ENCODE measurements at places on chromosomes 16 and 17. TPM values are rescaled to one million over a fixed set of nuclear protein-coding genes. Genes with fewer than 3 reads are reported as not detected.

PHOSPHO1 gene
- not detected for total RNA-seq

EARS2 gene
- 49.5 TPM for total RNA-seq

TMEM235 gene
- not detected for total RNA-seq

CCR7 gene
- not detected for total RNA-seq

KCTD13 gene
- 9.2 TPM for total RNA-seq

ORMDL3 gene
- 43.4 TPM for total RNA-seq

RNF227 gene
- 15.2 TPM for total RNA-seq

AANAT gene
- not detected for total RNA-seq

C16orf74 gene
- 51.1 TPM for total RNA-seq

HOXB8 gene
- not detected for total RNA-seq

IGFALS gene
- not detected for total RNA-seq

PABPN1L gene
- not detected for total RNA-seq

AGRP gene
- not detected for total RNA-seq

CDH3 gene
- total RNA-seq: 791 TPM

SRL gene
- under 0.01 TPM for total RNA-seq

MT1A gene
- not detected for total RNA-seq

KRT10 gene
- total RNA-seq: 8.5 TPM

MEOX1 gene
- total RNA-seq: not detected

KCNH4 gene
- not detected for total RNA-seq

ZFPM1 gene
- total RNA-seq: 1.7 TPM

VPS4A gene
- total RNA-seq: 45.5 TPM

LRRC37A gene
- 1.4 TPM for total RNA-seq

MAP2K4 gene
- 42.7 TPM for total RNA-seq

RRAD gene
- 3.1 TPM for total RNA-seq

RPS6KB1 gene
- 29.2 TPM for total RNA-seq

TGFB1I1 gene
- total RNA-seq: 5.2 TPM

SBK1 gene
- total RNA-seq: 0.28 TPM

PIPOX gene
- total RNA-seq: 0.28 TPM

ADAMTS18 gene
- total RNA-seq: not detected

SP6 gene
- total RNA-seq: 1.3 TPM

CTRB1 gene
- not detected for total RNA-seq

ASGR1 gene
- total RNA-seq: 0.07 TPM

GNG13 gene
- total RNA-seq: not detected

NRN1L gene
- total RNA-seq: 0.21 TPM

EME1 gene
- 0.68 TPM for total RNA-seq
